ENCODE measurements at places on chromosomes 7 and 10.
A peak's percentile ranks its signal among the peaks of the same experiment; 100 is the strongest.

GRCh38 chr10:131739206-131739605 lies 161.6 kb upstream of the PPP2R2D start:
- DNase-seq = no peak

GRCh38 chr7:142645777-142646176 lies 103.5 kb upstream of the PRSS1 start:
- no peak for DNase-seq

- peak; percentile 77 for DNase-seq
These were observed 68.9 kb downstream of the PHTF2 start for GRCh38 chr7:77867537-77867865.

DNA sequence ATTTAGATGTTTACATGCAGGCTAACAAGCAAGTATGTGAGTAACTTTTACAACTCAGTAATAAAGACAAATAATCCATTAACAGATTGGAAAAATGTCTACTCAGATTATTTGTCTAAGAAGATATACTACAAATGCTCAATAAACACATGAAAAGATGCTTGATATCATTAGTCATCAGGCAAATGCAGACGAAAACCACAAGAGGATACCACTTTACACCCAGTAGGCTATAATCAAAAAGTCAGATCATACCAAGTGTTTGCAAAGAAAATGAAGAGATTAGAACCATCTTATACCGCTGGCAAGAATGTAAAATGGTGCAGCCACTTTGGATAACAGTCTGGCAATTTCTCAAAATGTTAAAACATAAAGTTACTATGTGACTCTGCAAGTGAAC lies 84.1 kb downstream of the MALSU1 start:
- DNase-seq = peak; percentile 68

- DNase-seq = no peak
These were observed 173.9 kb upstream of the NPY start for GRCh38 chr7:24110056-24110455.

DNA sequence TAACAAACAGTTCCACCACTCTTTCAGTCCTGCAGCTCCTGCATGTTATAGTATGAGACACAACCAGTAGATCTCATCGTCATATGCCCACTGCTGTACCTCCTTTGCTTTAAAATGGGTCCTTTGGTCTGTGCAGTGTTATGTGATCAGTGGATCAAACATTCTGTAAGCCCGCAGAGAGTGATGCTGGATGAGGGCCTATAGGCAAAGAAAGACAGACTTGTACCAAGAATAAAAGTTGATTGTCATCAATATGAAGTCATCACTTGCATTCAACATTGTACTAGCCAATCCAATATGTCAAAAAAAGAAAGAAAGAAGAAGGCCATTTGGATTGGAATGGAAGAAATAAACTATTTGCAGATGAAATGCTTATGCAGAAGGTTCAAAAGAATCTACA lies 79.8 kb upstream of the PHYHIPL start:
- no peak for DNase-seq

GRCh38 chr7:33143996-33144718 lies 14.8 kb downstream of the BBS9 start:
- peak; percentile 6 for DNase-seq

DNA sequence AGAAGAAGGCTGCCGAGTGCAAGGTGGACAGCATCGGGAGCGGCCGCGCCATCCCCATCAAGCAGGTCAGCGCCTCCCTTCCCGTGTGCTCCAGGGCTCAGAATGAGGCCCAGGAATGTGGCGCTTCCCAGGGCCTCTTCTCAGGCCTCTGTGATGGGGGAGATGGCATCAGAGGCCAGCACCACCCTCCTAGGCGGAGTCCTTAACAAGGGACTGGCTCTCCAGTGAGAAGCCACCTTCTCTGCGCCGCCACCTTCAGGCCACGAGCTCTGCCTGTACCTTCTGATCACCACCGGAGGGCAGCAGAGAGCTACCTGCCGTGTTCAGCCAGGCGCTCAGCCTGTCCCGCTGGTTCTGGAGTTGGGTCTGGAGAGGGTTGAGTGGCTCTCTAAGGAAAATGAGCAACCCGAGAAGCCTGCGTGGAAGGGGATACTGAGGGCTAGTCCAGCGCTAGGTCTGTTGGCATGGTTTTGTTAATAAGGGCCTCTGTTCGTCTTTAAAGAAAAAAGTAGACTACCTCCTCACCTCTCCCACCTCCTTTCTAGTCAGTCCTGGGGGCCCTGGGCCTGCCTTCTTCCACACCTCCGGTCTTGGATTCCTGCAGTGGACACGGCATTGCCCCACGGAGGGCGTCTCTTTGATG lies 37.7 kb downstream of the AGAP3 start:
- DNase-seq = peak; percentile 72

DNA sequence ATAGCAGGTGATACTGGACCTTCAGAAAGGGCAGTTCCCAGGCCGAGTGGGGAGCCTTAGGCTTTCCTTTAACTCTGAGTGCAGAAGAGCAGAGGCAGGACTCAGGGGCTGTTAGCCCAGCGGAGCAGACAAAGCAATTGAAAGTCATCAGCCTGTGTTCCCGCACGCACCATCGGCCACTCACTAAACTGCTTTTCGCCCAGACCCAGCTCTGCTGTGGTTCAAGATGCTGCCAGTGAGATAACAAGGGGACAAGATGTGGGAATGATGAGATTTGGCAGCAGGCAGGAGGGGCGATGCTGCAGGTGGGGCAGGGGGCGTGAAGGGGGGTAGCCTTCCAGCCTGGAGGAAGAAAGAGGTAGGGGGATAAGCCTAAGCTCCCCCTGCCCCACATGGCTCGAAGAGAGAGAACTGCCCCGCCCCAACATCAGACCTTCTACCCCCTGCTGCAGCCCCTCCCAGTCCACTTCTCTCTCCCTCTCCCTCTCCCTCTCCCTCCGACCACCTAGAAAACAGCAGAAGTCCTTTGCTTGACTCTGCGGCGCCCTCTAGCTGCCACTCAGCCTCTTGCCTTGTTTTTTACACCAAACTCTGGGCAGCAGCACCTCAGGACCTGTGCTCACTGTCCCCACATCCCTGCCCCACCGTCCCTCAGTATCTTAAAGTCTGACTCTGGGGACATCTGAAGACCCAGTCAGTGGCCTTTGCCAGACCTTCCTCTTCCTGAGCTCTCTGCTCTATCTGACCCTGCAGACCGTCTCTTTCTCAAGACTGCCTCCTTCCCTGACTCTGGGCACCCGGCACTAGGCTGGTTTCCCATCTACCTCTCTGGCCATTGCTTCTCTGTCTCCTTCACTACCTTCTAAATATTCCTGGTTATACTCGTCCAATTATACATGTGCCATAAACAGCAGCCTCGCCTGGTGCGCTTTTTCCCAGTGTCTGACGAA lies 110.5 kb downstream of the C10orf105 start:
- peak; percentile 52 for DNase-seq

- DNase-seq = no peak
These were observed 7.0 kb downstream of the PSD start for GRCh38 chr10:102411341-102412255.

DNA sequence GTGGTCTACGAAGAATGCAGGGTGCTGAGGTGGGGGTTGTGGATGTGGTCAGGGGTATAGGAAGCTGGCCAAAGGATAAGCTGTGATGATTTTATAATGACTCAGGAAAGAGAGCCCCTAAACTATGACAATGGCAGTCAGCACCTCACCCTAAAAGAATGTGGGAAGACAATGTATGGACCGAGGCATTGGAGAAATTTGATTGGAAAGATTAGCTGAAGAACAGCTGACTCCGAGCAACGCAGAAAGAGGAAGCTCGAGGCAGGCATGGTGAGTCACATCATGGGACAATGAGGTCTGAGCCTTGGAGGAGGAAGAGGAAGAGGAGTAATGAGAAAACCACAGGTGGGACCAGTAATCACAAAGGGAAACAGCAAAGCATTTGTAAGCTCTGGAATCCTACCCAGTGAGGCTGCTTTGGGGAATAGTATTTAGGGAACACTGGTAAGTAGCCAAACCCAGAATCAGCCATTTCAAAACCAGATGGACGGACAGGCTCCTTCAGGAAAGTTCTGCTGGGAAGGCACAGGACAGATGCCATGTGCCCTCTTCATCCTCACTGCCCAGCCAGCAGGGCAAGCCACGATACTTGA lies 295.4 kb downstream of the PRPF18 start:
- DNase-seq = peak; percentile 100

GRCh38 chr10:1006573-1006972 lies 18.3 kb downstream of the GTPBP4 start:
- DNase-seq = no peak

GRCh38 chr7:131100357-131101054 lies 227.2 kb upstream of the MKLN1 start:
- no peak for DNase-seq

DNA sequence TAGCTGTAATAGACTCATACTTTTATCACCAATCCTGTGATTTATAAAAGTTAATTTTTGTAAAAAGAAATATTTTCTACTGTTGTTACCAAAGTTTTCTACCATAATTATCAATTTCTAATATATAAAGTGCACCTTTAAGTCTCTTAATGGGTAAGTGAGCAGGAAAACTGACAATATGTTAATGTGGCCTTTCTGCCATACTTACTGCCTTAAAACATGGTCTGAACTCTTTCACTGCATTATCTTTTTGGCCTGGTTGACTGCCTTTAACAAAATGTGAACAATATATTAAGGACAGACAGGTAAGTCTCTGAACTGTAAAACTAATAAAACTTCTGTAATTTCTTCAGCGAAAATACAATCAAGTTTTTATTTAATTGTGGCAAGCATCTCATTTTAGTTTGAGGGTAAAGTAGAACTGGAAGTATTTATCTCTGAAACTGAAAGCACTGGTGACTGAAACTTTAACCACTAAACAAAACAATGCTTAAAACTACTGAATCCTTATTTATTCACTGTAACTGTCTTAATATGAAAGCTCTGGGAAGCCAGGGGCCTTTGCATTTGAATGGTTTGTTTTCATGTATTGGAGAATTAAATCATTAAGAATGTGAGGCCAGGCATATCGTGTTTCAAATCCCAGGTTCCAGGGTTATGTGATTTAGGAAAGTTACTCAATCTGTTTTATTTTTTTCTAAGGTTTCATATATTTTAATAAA lies 948.8 kb upstream of the POT1 start:
- DNase-seq = no peak

DNA sequence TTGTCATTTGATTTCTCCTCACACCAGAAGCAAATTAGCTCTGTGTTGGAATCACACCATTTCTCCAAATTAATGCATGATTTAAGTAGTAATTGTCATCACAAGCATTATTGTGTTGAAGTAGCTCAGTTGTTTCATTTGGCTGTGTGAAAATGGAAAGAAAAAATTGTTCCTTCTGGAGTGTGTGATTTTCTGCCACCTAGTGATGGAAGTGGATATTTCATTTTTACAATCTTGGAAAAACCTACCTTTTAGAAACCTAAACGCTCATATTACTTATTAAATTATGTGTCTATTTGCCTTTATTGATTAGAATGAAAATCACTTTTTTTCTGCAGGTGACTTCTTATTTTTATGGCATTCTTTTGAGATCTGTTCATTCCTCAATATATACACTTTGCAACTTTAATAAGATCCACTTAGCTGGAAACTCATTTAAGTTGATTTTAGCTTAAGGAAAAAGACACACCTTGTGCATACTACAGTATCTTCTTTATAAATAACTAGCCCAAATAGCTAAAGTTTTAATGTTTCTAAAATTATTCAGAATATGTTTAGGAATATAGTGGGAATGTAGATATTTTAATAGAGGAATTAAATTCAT lies 50.0 kb downstream of the SRI start:
- DNase-seq = peak; percentile 3

DNA sequence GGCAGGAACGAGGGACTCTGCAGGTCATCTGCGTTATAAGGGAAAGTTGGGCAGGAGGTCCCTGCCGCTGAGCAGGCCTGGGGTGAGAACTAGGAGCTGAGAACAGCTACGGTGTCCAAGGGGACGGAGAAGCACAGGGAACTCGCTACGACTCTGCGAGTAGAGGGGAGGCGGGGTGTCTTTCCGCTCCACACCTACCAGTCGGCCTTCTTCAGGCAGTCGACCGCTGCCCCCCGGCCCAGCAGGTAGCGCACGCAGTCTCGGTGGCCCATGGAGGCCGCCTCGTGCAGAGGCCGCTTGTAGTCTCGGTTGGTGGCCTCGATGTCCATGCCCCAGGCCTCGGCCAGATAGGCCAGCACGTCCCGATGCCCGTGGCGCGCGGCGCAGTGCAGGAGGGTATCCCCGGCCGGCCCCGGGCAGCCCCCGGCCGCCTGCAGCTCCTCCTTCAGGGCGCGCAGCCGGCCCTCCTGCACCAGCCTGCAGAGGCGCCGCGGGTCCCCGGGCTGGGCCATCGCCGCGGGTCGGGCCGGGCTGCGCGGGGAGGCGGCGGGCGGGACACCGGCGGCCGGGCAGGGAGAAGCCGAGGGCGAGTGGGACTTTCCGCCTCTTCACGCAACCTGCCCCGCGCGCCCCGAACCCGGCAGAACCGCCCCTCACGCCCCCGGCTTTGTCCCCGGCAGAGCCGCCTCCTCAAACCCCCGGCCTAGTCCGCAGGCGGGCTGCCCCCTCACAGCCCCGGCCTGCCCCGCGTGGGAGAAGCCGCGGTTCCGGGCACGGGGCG lies 660 bp downstream of the ANKRD16 start:
- peak; percentile 38 for DNase-seq

DNA sequence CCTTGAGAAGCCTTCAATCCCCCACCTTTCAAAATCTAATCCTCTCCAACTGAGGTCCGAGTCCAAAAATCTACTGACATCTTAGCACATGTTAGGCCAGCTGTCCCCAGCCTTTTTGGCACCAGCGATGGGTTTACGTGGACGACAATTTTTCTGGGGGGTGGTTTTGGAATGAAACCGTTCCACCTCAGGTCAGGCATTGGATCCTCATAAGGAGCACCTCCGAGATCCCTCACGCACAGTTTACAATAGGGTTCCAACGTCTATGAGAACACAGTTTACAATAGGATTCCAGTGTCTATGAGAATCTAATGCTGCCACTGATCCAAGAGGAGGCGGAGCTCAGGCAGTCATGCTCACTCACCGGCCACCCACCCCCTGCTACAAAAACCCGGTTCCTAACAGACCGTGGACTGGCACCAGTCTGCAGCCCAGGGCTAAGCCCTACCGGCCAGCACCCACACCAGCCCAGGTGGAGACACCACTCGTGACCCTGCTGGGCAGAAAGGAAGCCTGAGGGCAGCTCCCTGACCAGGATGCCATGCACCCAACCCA lies 107.6 kb downstream of the DIP2C start:
- DNase-seq = no peak

All from EL (cell line).